ENCODE measurements at places on chromosomes 2 and 18.

DNA sequence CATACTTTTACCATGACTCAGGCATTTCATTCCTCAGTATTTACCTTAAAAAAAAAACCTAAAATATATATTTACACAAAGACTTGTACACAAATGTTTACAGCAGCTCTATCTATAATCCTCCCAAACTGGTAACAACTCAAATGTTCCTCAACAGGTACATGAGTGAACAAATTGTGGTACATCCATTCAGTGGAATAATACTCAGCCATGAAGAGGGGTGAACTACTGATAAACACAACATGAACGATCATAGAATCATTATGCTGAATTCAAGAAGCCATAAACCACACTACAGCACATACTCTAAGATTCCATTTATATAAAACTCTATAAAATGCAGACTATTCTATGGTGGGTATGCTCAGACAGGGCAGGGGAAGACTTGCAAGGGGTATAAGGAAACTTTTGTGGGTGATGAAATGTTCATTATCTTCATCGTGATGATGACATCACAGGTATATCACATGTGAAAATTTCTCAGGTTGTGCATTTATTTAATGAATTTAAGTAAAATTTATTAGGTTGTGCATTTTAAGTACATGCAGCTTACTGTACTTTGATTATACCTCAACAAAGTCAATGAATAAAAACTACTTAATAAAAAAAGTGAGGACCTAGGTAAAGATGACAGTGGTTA lies 24.7 kb upstream of the DUSP2 start:
- DNase-seq: no peak

- no peak for DNase-seq
Observed at GRCh38 chr2:201263779-201264178, 3.4 kb downstream of the CASP8 start.

GRCh38 chr2:135913727-135914365 lies 37.6 kb upstream of the MCM6 start:
- peak; percentile 74 for DNase-seq

DNA sequence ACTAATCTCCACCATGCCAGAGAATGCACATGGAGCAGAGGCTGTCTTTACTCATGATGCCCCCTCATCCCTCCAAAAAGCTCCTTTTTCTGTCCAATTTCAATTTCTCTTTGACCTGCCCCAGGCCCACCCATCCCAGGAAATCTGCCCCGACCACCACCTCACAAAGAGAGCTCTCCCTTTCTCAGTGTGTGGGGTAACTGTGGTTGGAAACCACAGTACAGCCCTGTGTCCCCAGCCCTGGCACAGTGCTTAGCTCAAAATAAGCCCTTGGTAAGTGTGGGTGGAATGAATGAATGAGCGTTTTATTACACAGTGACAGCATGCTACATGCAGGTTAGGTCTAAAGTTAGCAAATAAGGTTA lies 43.7 kb upstream of the CAB39 start:
- no peak for DNase-seq

- DNase-seq: no peak
Observed at GRCh38 chr2:58991357-58991756, 750.2 kb upstream of the FANCL start.

- no peak for DNase-seq
Observed at GRCh38 chr2:170996316-170996715, 67.3 kb downstream of the GORASP2 start.

DNA sequence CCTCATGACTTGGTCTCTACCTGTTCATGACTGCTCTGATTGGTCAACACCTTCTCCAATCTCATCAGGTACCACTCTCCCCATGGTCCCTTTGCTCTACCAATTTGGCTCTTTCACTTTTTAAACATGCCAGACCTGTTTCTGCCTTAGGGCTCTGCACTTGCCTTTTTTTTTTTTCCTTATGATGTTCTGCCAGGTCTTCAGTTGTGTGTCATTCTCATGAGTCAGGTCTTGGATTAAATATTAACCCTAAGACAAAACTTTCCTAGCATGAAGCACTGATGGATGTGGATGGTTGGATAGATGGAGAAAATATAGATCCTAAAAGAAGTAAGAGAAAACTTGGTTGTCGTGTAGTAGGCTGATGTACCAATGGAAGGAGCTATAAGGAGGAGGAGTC lies 219.3 kb downstream of the TTC32 start:
- no peak for DNase-seq

DNA sequence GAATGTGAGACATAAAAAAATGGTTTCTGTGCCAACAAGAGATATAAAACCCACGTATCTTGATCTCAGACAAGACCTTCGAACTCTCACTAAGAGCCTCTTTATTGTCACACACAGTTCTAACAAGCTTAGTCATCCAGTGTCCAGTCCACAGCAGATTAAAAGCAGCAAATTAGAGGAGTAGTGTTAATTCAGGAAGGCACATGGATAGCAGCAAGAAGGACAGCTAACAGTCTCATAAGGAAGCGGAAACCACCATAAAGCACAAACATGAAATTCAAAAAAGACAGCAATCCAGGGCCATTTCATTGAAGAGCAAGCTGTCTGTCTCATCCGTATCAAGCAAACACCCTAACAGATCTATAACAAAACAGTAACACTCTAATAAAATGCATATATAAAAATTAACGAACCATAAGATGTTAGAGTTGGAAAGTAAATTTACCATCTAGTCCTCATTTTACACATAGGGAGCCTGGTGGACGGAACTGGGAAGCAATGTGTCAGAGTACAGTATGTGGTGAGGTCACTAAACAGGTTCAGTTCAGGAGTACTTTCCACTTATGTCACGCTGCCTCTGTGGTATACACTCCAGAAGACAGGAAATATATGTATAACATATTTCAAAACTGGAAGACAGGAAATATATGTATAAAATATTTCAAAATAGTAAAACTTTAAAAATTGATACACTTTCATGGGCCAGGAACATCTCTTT lies 18.3 kb downstream of the AAK1 start:
- DNase-seq: no peak

- no peak for DNase-seq
Observed at GRCh38 chr2:115161081-115161770, 718.8 kb downstream of the DPP10 start.

DNA sequence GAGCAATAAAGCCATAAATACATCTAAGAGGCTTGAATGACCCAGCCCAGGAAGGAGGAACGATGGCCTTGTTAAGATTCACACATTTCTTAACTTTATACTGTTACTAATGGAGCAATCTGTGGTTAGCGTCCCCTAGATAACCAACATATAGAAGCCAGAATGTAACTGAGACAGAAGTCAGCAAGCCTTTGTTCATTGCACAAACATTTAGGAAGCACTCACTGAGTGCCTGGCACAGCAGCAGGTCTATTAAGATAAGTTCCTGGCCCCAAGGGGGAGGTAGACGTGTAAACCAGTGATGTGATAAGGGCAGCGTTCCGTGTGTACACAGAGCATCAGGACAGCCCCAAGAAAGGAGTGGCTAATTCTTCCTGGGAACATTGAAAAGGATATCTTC lies 63.6 kb upstream of the ATL2 start:
- no peak for DNase-seq

DNA sequence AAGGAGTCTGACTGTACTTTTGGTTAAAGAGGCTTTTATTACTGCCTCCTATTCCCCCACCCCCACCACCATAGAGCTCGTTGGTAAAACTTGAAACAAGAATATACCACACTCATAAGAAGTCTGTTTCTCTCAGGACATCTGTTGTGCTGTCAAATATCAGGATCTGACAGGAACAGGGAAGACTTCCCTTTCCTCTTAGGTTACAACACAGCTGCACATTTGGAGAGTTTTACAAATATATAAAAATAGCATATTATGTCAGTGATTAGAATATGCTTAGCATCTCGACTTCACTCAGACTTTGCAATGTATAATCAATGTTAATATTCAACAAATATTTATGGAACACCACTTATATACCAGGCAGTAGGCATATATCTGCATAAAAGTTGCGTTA lies 439.6 kb upstream of the REG3G start:
- no peak for DNase-seq

DNA sequence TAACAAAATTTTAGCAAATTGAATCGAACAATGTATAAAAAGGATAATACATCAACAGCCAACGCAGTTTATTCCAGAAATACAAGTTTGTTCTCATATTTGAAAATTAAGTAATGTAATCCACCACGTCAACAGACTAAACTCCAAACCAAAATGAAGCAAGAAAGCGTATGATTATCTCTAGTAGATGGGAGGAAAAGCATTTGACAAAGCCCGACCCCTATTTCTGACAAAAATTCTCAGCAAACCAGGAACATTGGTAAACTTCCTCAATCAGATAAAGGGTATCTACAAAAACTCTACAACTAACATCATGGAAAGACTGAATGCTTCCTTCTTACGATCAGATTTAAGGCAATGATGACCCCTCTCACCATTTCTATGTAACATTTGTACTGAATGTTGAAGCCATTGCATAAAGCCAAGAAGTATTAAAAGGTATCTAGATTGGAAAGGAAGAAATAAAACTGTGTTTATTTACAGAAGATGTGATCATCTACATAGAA lies 34.3 kb upstream of the MYCN start:
- DNase-seq: no peak

GRCh38 chr18:45617284-45617683 lies 2.0 kb downstream of the SLC14A2 start:
- no peak for DNase-seq

DNA sequence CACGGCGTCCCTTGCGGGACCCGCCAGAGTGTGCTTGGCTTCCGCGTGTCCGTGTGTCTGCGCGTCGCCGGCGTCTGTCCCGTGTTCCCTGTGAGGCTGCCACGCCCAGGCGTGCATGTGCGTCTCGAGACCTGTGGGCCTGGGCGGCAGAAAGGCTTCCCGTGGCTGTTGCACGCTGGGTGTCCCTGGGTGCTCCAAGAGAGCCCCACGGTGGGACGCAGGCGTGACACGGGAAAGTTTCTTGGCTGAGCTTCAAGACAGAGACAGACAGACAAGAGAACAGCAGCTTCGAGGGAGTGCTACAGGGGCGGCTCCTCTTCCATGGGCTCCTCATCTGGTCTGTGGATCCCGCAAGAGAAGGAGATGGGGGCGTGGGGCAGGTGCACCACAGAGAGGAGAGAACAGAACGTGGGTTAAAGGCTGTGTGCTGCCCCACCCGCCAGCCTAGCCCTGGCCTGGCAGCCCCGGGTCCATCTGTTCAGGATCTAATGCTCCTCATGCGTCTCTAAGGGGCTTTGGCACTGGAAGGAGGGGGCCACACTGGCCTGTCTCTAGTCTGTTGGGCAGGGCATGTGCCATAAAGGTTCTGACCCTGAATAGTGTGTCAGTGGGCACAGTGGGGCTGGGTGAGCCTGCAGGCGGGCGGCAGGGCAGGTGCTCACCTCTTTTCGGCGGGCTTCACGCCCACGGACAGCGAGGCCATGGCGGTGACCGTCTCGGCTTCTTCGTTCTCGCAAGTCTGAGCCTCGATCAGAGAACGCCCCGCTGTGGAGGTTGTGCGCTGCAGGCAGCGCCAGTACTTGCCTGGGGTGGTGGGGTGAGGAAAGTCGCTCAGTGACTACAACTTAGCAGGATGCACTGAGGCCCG lies 205.1 kb downstream of the TWIST2 start:
- DNase-seq: no peak

DNA sequence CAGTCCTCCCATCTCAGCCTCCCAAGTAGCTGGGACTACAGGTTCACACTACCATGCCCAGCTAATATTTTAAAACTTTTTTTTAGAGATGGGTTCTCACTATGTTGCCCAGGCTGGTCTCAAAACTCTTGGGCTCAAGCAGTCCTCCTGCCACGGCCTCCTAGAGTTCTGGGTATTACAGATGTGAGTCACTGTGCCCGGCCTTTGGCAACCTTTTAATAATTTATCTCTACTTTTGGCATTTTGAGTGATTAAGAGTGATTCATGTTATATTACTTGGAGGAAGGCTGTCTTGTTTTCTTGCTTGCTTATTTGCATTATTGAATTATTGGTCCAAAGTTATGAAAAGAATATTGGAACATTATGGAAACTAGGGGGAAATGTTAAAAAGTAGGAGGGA lies 24.3 kb downstream of the NCOA1 start:
- DNase-seq: no peak

GRCh38 chr18:71899707-71900472 lies 644.3 kb downstream of the CBLN2 start:
- DNase-seq: no peak

DNA sequence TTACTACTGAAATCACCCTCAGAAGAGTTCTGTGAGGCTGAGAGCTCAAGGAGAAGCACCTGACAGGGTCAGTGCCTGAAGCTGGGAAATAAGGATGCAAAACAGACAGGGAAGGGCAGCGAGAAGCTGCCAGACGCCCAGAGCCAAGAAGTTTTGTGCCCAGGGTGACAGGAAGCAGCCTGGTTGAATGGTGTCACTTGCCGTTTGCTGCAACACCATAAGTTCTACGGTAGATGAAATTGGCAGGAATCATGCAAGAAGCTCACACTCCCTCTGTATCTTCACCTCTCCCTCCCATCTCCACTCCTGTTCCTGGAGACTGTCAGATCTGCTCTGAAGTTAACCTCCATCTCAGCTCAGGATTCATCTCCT lies 117.0 kb upstream of the SLC14A2 start:
- no peak for DNase-seq

DNA sequence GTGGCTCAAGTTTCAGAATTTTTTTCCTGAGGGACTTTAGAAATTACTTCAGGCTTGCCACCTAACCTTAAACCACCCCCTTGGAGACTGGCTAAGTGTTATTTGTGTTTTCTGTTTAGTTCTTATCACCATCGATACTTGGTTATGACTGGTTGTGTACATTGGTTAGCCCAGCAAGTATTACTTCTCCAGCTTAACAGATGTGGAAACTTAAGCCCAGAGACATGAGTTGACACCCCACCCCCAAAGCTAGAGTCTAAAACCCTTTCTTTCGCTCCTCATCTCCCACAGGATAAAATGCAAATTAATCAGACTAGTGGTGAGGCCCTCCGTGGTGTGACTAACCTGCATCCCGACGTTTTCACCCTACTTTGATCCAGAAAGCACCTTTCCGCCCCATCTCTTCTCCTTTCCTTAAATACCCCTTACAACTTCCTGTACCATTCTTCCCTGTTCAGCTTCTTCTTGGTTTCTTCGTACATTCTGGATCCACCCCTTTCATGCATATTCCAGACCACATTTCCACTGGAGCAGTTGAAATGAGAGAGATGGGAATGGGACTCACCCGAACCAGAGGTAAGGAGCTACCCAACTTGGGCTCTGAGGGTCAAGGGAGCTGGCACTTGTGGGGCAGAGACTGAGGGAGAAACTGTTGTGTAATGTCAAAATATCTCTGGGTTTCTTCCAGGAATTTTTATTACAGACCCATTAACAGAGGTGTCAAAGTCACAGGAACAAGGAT lies 819 bp upstream of the MAP3K2 start:
- DNase-seq: no peak

- no peak for DNase-seq
Observed at GRCh38 chr2:133766164-133766832, 198.0 kb upstream of the NCKAP5 start.

DNA sequence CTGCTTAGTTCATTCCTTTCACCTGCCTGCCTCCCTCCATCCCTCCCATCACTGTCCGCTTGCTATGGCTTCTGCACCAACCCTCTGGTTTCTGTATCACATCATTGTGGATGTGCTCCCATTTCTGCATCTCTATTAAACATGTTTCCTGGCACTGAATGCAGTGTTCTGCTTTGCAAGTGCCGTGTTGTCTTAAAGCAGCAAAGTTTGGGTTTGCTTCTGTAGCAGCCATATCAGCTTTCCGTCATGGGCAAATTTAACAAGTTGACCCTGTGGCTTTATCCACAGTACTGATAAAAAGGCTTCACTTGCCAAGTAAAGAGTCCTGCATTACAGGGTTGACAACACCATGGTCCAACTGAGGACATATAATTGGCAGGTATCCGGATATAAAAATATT lies 165.5 kb downstream of the PTGR3 start:
- DNase-seq: no peak
